Activated T-cell treated with anti-CD3 and anti-CD28 coated beads for 1 hour (primary cell): ENCODE measurements at places on chromosomes 6 and 20.

DNA sequence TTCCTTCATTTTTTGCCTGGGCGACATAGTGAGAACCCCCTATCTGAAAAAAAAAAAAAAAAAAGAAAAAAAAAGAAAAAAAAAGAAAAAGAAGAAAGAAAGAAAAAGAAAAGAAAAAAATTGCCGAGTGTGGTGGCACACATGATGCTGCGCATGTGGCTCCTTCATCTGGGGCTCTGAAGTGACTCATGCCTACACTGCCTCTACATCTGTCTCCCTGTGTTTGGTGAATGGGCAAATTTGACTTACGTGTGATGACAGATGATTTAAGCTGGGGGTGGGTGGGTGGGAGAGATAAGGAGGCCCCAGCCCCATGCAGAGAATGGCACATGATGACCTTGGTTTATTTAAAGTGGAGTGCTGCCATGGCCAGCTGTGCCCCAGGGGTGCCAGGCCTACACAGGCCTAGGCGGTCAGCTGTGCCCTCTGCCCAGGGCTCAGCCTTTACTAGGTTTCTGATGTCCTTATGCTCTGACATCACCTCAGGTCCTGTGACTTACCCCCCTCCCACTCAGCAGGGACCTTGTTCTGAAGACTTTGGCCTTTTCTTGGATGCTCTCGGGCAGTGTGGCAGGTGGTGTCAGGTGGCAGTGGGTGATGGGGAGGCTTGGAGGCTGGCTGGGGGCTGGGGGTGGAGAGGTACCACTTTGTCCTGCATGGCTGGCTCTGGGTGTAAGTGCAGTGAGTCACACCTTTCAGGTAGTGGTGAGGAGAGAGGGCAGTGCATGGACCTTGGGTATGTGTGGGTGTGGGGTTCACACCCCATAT, 41.1 kb downstream of the VEGFA start:
- DNase-seq: no peak

DNA sequence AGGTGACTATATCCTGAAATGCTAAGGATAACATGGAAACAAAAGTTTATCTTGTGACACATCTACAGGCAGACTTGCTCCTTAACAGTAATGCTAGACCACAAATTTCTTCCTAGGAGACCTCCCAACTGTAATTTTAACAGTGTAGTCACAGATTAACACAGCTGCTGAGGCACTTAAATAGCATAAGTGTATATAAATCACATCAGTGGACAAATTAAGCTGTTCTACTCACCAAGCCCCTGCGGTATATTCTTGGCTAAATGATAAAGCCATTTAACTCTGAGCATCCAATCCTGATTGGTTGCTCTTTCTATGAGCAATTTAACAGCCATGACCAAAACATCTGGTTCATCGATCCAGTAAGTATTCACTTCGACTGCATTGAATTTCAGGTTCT, 73.3 kb upstream of the LYRM2 start:
- no peak for DNase-seq

- DNase-seq: no peak
Measured at GRCh38 chr6:157226026-157226625, 97.2 kb downstream of the TMEM242 start.

DNA sequence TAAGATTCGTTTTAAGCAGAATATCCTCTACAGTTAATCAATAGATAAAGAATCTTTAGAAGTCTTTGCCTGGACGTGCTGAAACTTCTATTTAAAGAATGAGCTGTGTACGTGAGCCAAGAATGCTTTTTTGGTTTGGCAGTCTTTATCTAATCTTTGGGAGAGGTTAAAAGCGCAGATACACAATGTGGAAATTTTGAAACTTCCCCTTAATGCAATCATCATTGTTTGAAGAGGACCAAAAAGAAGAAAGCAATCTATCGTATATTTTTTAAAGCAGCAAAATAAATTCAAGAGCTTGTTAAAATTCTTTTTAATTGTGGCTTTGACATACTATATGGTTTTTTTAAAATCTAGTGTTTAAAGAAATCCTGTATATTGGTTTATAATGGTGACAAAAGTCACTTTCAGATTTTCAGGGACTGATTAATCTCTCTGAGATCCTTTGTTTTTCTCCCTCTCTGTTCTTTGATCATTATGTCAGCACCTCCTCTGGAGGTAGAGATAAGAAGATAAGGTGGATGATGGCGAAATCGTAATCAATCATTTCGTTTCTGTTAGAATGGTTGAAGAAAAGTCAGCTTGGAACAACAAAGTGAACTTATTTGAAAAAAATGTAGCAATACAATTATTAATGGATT, 92.1 kb upstream of the FAM184A start:
- no peak for DNase-seq

DNA sequence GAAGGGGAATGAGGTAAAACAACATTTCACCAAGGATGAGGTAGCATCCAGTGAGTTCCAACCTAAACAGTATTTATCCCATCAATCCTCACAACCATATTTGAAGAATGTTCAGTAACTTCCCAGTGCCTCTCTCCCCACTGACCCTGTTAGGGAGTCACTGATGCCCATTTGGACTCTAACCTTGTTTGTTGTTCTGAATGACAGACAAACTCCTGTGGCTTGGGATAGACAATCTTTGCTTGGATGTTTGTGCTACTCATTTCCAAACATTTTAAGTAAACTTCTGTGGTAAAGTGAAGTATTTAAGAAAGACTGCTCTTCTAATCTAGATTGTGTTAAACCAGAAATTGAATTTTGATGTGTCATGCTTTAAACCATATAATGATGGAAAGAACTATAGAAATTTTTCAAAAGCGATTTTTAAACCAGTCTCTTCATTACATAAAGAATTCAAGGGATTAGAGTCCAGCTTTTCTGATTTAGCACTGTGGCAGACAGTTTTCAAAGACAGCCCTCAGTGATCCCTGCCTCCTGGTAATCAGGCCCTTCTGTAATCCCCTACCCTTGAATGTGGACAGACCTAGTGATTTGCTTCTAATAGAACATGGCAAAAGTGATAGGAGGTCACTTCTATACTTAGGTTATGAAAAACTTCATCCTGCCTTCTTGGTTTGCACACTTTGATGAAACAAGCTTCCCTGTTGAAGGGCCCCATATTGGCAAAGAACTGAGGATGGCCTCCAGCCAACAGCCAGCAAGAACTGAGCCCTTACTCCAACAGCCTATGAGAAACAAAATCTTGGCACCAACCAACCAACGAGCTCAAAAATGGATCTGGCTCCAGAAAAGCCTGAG, 191.6 kb downstream of the DST start:
- DNase-seq: no peak

DNA sequence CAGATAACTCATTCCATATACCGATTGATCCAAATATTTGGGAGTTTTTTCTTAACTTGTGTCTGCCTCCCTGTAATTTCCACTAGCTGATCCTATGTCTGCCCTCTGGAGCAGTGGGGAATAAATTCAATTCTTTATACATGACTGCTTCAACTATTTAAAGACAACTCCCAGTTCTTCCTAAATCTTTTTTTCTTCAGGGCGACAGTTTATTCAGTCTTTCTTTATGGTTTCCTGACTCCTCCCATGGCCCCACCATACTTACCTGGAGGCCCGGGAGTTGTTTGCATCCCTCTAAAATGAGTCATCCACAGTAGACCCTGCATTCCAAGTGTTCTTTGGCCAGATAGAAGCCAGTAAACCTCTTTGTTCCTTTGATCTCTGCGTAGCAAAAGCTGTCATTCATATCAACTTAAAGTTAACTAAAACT, 73.6 kb downstream of the LCA5 start:
- DNase-seq: no peak

DNA sequence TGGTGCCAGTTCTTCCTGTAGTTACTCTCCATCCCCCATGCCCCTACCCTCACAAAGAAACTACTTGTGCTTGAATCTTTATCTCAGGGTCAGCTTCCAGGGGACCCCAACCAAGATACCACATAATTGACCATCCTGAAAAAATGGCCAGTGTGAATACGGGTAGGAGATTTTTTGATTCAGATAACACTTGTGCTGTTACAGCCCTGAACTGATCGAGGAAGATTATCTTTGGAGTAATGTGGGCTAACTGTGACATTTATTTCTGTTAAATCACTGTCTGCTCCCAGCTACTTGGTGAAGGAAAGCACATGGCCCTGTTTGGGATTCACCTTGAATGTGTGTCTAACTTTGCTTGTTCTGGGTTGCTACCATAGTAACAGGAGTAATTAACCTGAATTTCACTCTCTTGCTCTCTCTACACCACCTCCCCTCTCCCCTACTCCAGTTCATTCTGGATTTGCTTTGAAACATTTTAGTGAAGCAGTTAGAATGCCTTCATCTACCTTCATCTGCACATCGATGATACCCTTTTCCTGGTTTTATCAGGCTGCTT, 219.6 kb upstream of the CHD6 start:
- DNase-seq: no peak

DNA sequence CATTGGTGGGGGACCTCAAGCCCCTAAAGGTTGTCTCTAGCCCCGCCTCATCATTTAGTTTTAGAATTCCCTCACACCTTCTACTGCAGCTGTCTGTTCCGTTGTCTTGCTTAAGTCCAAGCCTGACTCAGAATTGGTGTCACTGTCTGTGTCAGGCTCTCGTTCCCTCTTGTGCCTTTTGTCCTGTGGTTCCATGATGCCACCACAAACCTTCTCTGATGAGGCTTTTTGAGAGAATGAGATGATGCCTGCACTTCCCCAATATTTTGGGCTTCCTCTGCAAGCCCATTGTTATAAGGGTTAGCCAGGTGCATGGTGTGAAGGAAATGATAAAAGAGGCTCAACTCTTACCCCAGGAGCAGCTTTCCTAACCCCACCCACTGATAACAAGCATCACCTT, 8.1 kb upstream of the AKIRIN2 start:
- DNase-seq: no peak

DNA sequence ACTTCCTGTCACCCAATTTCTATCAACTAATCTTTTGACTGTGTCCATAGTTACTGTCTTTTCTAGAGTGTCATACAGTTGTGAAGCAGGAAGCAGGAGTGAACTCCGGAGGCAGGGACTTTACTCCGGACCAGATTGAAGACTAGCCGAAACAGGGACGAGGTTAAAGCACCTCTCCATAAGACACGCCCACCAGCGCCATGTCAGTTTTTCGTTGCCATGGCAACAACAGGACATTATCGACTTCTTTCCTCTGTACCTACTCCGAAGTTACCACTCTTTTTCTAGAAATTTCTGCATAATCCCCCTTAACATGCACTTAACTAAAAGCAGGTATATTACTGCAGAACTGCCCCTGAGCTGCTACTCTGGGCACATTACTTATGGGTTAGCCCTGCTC, 25.2 kb downstream of the TRIM38 start:
- no peak for DNase-seq

- DNase-seq: no peak
Measured at GRCh38 chr20:6726761-6727160, 40.7 kb upstream of the BMP2 start.

GRCh38 chr6:113039005-113039404, 691.9 kb downstream of the RFPL4B start:
- DNase-seq: no peak

DNA sequence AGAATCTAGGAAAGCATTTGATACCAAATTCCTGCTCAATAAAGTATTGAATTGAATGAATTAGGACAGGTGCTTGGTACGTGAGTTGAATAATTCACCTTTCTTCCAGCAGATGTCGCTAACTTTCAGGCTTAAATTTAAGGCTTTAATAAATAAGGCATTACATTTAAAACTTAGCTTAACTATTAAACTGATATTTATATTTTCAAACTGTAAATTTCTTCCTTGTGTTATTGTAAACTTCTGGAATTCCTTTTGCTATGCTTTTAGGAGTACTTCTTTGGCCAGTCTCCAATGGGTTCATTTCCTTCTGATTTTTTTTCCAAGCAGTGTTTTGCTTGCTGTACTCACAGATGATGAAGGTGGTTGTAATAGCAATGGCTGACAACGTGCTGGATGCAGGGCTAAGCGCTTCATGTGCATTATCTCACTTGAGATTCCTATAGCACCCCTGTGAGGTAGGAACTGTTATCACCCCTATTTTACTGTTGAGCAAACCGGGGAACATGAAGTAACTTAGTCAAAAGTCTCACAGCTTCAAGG, 71.3 kb upstream of the SLC2A12 start:
- DNase-seq: no peak

DNA sequence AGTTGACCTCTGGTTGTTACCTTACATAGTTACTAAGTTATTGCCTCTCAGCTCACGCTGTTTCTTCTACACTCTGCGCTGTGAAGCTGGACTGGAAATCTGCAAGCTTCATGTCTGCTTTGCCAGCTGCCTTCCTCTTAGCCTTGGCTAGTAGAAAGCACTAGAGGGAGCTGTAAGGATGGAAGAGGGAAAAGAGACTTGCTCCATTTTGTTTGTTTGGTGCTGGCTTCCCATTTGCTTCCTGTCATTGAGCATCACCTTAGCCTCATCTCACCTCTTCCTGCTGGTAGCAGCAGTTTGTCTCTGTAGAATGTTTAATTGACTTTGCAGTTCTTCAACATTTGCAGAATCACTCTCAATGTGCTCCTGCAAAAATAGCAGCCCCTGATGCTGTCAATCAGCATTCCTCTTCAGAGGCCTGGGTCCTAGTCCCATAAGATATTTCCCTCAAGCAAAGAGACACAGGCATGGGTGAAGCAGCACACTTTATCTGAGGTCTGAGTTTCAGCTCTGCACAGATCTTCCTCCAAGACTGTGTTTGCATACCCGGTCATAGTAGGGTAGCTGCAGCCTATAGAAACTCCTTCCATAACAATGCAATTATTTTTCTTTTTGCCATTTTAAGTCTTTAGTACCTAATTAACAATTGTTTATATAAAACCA, 302.2 kb upstream of the EPHA7 start:
- no peak for DNase-seq

- DNase-seq: no peak
Measured at GRCh38 chr6:113882336-113883022, 25.3 kb downstream of the MARCKS start.

GRCh38 chr20:17614176-17614811, 44.4 kb downstream of the DSTN start:
- no peak for DNase-seq

- DNase-seq: no peak
Measured at GRCh38 chr20:5535125-5535756, 215.0 kb upstream of the SHLD1 start.

GRCh38 chr6:137900815-137901214, 33.8 kb downstream of the TNFAIP3 start:
- DNase-seq: no peak
